ENCODE measurements at places on chromosomes 3 and 15. TPM values are rescaled to one million over a fixed set of nuclear protein-coding genes. Genes with fewer than 3 reads are reported as not detected.

The IMPG2 gene
- total RNA-seq: 0.20 TPM

The ABHD2 gene
- total RNA-seq: 173 TPM

The SLC28A2 gene
- not detected for total RNA-seq

DNA sequence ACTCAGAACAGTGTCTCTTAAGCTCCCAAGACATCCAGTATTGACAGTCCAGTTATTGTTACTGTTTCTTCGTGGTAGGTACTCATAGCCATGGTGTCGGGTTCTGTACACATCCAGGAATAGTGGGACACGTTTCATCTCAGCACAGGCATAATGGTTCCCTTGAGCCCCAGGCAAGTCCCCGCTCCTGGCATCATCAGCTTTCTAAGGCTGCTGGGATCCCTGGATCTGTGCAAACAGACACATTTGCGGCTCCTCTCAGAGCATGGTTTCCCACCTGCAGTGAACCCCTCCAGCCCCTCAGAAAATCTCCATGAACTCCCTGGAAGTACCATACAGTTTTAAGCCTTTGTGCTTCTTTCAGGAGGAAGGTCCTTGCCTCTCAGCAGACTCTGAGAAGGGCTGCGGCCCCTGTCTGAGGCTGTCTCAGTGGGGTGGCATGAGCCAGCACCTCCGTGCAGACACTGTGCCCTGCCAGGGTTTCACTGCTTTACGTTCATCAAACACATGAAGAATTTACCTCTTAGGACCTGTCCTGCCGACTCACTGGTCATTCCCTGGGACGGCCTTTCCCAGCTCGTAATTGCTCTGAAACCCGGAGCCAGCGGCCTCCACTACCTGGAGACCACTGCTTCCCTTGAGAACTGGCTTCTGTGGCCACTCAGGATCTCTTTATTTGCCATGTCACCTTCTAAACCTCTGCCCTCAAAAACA lies 124.9 kb downstream of the LRRK1 start:
- peak; percentile 1 for DNase-seq
- no peak overlapping the region for H3K4me3 ChIP-seq

GRCh38 chr3:127067116-127067910 lies 84.4 kb downstream of the PLXNA1 start:
- no peak overlapping the region for H3K4me3 ChIP-seq
- no peak for DNase-seq
- H3K4me1 ChIP-seq: no peaks in the 10 kb centered on the region
- H3K27me3 ChIP-seq: peaks cover 36% of the 10 kb centered on the region

DNA sequence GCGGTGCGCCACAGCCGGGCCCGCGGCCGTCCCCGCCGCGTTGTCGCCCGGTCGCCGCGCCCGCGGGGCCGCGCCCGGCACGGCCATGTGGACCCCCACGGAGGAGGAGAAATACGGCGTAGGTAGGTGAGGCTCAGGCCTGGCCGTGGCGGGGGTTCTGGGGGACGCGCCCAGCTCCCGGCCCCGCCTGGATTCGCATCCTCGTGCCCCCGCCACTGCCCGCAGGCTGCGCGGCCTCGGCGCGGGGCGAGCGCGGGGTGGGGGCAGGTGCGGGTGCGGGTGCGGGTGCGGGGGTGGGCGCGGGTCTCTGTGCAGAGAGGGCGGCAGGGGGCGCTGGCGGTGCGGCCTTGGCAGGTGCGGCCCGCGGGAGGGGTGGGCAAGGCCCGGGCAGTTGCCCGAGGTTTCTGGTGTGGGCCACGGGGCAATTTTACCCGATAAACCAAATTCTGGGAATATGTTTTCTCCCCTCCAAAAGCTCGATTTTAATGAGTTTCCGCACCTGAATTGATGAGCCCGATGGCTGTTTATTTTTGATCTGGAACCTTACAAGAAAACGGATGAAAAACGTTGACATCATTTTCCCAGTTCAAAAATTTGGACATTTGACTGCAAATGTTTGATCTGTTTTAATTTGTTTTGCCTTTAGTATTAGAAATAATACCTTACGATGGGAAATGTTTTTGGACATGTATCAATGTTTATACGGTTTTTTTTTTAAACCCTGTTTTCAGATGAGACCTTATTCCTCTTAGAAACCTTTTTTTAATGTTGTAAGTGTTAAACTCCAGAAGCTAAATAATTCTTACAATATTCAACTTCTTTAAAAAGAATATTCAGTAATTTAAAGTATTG lies 678 bp downstream of the DOCK3 start:
- H3K36me3 ChIP-seq: no peaks in the 10 kb centered on the region
- H3K27me3 ChIP-seq: peaks cover 54% of the 10 kb centered on the region
- H3K27ac ChIP-seq: no peak overlapping the region
- peak; percentile 62 for DNase-seq

GRCh38 chr3:46089237-46090011 lies 62.1 kb upstream of the XCR1 start:
- H3K27me3 ChIP-seq: no peaks in the 10 kb centered on the region
- H3K4me1 ChIP-seq: no peaks in the 10 kb centered on the region
- DNase-seq: peak; percentile 24
- peak overlapping the region; percentile 90 for H3K27ac ChIP-seq

GRCh38 chr3:129596194-129597086 lies 10.0 kb downstream of the PLXND1 start:
- H3K36me3 ChIP-seq: no peaks in the 10 kb centered on the region
- peak; percentile 93 for DNase-seq
- H3K4me3 ChIP-seq: peak overlapping the region; percentile 37
- H3K27me3 ChIP-seq: no peaks in the 10 kb centered on the region

- H3K4me1 ChIP-seq: peaks cover 11% of the 10 kb centered on the region
- peaks cover 88% of the 10 kb centered on the region for H3K36me3 ChIP-seq
- H3K4me3 ChIP-seq: no peak overlapping the region
Measured at GRCh38 chr3:8540456-8540855, 38.8 kb downstream of the LMCD1 start.

DNA sequence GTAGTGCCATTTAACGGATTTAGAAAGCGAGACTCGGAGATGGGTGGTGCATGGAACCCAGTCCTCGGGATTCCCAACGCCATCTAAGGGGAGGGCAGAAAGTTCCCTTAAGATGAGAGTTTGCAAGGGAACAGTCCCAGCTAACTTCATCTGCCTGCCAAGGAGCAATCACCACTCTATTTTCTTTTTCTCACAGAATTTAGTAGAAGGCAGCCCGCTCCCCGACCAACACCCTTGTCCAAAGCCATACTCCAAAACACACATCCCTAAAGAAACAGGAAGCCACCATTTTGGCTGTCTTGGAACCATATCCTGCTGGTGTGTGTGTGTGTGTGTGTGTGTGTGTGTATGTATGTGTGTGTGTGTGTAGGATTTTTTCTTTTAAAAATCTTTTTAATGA lies 7.1 kb upstream of the FGD5 start:
- no peaks in the 10 kb centered on the region for H3K36me3 ChIP-seq
- peaks cover 56% of the 10 kb centered on the region for H3K4me1 ChIP-seq
- DNase-seq: no peak
